ENCODE measurements at places on chromosomes 11 and 22.

DNA sequence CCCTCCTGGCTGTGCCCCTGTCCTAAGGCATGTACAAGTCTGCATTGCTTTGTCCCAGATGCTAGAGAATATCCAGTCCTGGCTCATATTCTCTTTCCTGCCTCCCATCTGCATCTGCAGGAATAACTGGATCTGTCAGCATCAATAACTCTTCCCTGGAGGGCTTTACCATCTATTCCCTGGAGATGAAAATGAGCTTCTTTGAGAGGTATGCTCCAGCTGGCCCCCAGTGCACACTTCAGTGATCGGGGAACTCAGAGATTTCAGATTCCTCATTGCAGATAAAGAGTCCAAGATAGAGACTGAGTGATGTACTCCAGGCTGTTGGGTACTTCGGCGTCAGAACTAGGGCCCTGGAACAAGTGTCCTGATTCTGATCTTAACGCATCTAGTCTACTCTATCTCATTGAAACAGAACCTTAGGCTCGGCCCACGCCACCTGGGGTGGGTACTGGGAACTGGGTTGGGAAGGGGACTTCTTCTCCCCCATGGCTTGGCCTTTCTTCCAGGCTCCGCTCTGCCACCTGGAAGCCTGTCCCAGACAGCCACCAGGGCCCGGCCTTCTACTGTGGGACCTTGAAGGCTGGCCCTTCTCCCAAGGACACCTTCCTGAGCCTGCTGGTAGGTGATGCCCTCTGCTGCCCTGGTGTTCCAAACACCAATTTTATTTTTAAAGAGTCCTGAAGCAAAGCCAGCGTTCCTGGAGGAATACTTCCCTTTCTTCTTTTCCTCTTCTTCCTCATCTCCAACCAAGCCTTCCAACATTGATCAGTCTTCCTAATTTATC, 17.8 kb upstream of the GLB1L2 start:
- DNase-seq: no peak

DNA sequence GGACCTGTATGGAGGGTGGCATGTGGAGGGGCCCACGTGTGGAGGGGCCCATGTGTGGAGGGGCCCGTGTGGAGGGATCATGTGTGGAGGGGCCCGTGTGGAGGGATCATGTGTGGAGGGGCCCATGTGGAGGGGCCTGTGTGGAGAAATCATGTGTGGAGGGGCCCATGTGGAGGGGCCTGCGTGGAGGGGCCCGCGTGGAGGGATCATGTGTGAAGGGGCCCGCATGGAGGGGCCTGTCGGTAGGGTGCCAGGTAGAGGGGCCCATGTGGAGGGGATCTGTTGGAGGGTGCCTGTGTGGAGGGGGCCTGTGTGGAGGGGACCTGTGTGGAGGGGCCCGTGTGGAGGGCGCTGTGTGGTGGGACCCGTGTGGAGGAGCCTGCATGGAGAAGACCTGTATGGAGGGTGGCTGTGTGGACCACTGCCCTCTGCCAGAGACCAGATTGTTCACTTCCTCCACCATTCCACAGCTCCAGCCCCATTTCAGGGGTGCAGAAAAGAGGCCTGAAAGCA, 47.0 kb downstream of the IGLL5 start:
- DNase-seq: no peak

DNA sequence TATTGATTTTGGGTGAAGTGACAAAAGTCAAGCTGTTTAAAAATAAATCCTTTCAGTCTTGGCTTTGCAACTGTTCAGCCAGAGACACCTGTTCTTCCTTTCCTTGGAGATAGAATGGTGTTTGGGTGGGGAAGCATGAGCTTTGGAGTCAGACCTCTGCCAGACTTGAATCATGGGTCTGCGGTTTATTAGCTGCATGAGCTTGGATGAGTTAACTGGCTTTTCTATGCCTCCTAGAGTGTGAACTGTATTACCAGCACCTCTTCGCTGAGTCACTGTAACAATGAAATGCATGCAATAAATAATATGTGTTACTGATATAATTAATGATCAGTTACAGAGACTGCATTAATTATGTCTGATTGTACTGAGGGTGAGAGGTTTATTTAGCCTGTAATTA, 13.5 kb upstream of the MYEOV start:
- DNase-seq: no peak

DNA sequence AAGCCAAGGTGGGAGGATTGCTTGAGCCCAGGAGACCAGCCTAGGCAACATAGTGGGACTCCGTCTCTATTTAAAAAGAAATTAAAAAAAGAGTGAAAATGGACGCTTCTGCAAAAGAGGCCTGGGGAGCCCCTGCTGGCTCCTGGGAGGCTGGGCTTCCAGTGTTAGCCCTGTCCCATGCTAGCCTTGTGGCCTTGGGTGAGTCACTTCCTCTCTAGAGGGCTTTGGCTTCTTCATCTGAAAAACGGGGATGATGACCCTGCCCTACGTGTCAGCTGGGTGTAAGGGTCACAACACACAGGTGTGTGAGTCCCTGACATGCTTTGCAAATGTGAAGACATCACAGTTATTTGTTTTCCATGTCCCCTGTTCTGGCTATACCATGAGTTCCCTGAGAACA, 32.8 kb downstream of the FAM227A start:
- no peak for DNase-seq

DNA sequence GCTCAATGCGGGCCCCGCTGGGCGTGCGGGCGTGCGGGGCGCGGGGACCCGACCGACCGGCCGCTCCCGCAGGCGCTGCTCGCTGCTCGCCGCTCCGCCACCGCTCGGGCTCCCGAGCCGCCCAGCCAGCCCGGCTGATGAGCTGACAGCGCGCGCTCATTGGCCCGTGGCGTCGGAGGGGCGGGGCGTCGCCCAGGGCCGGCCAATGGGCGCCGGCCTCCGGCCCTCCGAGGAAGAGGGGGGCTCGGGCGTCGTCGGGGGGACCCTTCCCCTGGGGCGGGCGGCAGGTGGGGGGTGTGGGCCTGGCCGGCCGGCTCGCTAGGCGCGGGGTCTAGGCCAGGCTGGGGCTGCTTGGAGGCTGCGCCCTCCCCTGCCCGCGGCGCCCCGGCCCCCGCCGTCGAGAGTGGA, at the start of gene SCUBE1:
SCUBE1 (minus strand) TSS at position 111 of the 408 bp plus-strand sequence. CDS start 111 bp downstream, outside the sequence.
- DNase-seq: peak; percentile 60

DNA sequence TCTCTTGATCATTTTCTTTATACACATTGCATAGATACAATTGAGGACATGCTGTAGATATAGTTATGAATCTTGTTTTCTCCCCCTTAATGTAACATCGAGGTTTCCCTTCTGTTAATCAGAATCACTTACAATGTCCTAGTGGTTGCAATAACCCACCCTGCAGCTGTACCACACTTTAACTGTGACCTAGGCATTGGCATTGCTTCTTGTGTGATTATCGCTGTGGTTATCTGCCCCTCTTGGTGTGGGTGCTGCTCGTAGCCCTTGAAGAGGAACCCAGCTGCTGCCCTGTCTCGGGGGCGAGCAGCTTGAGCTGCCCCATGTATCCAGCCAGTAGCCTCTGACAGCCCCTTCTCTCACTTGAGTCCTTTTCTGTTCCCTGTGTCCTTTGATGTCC, 1.5 kb downstream of the DGAT2 start:
- no peak for DNase-seq

- no peak for DNase-seq
Observed at GRCh38 chr11:26995701-26996460, 2.0 kb downstream of the FIBIN start.

DNA sequence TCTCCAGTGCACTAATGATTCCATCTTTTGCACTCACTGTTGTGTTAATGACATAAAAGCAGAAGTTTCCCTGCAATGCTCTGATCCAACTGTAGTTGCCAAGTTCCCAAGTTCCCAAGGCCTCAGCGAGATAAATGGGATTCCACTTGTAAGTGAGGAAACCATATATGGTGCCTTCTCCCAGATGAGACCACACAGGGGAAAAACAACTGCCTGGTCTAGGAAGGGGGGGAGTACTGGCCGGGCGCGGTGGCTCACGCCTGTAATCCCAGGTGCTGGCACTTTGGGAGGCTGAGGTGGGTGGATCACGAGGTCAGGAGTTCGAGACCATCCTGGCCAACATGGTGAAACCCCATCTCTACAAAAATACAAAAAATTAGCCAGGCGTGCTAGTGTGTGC, 23.3 kb upstream of the RELA start:
- no peak for DNase-seq

DNA sequence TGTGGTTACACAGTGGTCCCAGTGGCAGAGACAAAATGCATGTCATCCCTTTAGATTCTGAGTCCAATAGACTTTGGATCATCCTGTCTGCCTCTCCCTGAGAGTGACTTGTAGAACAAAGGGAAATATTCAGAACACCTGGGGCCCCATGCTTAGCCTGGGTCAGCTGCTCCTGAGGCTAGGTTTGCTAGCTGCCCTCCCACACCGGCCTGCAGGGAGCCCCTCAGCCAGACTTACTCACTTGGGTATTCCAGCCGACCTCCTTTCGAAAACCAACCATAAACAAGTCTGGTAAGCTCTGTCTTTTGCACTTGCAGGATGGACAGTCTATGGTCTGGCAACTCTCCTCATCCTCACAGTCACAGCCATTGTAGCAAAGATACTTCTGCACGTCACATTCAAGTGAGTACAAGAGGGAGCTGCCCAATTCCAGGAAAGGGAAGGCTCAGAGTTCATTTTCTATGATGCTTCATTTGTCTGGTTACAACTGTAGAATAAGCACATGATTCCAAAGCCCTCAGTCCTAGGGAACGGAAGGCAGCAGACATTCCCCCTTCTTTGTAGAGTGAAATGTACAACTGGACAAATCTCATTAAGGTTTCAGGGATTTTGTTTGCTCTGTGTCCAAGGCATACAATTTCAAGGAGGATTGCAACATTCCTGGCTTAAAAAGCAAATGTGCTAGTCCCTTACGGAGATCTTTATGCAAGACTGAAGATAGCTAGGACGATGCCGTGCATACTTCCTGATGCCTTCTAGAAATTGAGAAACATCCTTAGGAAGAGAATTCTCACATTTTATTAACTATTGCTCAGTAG, 65.5 kb upstream of the EMID1 start:
- no peak for DNase-seq

DNA sequence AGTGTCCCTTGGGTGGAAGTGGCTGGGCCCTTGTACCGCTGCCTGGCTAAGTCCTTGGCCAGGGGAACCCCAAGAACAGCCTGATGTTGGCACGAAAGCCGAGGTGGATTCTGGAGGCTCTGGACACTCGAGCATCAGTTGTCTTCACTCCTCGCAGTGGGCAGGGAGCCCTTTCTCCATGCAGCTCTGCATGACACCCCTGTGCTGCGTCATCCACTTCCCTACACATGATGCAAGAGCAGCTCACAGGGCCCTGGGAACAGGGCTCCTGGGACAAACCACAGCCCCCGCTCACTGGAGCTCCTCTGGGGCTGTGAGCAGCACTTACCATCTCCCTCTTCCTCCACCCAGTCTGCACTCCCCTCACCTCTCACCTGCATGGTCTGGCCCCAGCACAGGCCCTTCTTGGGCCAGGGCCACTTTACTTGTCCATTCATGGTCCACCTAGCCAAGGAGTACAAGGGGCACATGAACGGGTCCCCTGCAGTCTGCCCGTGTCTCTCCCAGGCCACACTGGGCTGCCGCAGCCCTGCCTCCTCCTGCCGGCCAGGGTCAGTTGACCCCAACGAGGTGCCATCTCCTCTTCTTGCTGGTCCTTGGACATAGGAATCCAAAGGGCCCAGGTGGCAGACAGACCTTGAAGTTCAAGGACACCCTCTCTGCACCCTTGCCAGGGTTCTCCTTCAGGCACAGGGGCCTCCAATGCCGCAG, 66.5 kb downstream of the IGF2 start:
- no peak for DNase-seq

DNA sequence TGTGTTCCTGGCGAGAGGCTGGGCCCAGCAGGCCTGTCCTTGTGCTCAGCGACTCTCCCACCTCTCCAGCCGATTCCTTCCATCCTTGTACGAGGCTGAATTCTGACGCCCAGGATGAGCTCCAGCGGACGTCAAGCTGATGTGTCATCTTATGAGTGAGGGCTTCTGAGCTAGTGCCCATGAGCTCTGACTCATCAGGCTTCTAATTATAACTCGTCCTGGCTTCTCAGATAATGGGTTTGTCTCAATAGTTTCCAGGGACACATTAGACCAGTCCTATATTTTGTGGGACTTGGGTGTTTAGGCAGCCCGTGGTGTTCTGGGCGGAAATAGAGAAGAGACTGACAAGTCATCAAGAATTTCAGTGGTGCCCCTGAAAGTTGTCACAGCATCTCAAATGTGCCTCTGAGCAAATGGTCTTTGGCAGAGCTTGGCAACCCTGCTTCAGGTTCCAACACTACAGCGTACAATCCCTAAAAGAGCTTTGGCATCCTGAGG, 108.2 kb upstream of the CD44 start:
- no peak for DNase-seq

DNA sequence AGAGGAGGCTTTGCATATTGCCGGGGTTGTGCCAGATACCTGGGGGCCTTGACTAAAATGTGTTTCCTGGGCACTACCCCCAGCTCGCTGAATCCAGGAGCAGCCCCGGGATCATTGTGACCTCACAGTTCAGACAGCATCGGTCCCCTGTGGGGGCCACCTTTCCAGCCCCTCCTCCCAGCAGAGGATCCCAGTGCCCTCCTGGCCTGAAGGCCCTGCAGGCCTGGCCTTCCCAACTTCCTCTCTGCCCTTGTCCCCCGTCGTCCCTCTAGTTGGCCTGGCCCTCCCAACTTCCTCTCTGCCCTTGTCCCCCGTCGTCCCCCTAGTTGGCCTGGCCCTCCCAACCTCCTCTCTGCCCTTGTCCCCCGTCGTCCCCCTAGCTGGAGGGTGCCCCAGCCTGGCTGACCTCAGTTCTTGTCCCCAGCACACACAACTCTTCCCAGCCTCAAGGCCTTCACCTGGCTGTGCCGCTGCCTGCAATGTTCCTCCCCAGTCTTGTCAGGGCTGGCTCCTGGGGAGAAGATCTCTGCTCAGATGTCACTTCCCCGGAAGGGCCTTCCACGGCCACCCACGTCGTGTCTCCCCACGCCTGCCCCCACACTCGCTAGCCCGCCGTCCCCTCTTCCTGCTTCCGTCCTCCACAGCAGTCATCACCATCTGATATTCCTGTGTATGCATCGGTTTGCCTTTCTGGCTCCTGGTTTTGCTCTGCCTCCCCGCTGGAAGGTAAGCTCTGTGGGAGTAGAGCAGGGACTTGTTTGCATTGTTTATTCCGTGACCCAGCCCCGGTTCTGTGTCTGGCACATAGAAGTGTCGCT, 12.6 kb upstream of the ANO1 start:
- DNase-seq: no peak

- peak; percentile 13 for DNase-seq
Observed at GRCh38 chr22:32473388-32473952, 1.1 kb upstream of the FBXO7 start.

DNA sequence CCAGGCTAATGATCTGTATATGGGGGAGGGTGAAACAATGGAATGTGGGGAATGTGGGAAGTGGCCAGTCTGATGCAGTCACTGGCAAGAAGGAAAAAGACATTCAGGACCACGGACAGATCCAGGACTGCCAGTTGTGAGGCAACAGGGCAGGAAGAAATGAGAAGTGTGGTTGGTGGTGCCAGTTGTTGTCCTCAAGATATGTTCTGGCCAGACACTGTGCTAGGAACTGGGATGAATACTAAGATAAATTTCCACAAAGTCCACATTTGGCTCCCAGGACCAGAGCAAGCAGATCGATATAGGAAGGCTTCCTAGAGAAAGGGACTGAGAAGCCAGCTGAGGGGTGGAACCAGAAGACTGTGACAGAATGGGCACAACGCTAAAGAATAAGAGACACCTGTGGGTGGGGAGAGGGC, 6.8 kb upstream of the TPBGL start:
- no peak for DNase-seq

All from activated naive CD4-positive, alpha-beta T cell treated with anti-CD3 and anti-CD28 coated beads, Interleukin-2, amount 50 U/mL, for 16 hours (primary cell).